ENCODE measurements at places on chromosomes 12 and 14. TPM values are rescaled to one million over a fixed set of nuclear protein-coding genes. Genes with fewer than 3 reads are reported as not detected.

PRB2 gene
- total RNA-seq, result not detected

ADIPOR2 gene
- total RNA-seq, result 61.3 TPM

PHETA1 gene
- total RNA-seq, result 5.0 TPM

SLC6A13 gene
- not detected for total RNA-seq

HCFC2 gene
- 10.8 TPM for total RNA-seq

TSHR gene
- not detected for total RNA-seq
